Osteocyte (in vitro differentiated cells): ENCODE measurements at places on chromosomes 5 and 9.

- DNase-seq, result no peak
These were observed 6.6 kb upstream of the IER5L start for GRCh38 chr9:129184596-129185122.

DNA sequence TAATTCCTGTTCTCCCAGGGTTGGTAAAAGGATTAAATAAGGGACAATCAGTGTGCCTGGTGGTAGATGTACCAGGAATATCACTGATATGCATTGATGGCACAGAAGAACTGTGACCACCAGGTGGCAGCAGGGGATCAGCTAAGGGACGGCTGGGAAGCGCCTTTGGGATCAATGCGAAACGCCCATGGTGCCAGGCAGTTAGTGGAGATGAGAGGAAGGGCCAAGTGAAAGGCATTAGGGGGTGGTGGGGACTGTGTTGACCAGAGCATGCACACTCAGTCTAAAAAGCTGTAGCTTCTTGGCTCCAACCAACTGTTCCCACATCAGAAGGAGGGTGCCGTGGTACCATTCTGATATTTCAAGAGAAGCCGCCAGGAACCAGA lies 55.6 kb downstream of the ARHGEF37 start:
- no peak for DNase-seq

DNA sequence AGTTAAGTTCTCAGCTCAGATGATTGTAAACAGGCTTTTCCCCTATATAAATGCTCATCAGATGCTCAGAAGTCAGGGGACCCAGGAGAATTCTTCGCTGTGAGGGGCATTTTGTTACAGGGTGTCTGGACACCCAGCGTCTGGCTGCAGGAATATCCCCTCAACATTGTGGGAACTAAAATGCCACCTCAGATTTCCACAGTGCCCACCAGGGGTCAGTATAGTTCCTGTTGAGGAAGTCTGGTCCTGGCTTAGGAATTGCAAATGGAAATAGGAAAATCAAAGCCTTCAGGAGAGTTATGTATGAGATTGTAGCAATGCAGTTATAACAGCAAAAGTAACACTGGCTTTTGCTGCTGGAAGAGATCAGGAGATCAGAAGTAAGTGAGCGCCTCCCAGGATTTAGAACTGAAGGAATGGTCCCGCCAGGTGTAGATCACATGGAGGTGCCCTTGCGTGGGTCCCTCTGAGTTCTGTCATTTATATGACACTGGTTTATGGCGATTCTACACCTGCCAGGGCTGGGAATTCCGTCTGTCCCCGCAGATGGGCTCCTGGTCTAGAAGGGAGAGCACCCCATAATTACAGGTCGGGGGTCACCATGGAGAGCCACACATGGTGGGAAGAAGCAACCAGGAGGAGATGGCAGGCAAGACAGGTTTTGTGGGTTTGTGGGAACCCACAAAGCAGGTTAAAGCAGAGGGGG lies 47.1 kb upstream of the CTSL start:
- no peak for DNase-seq

GRCh38 chr9:88462191-88462590 lies 72.8 kb upstream of the NXNL2 start:
- DNase-seq, result no peak
